ENCODE measurements at places on chromosomes 3 and 15.

DNA sequence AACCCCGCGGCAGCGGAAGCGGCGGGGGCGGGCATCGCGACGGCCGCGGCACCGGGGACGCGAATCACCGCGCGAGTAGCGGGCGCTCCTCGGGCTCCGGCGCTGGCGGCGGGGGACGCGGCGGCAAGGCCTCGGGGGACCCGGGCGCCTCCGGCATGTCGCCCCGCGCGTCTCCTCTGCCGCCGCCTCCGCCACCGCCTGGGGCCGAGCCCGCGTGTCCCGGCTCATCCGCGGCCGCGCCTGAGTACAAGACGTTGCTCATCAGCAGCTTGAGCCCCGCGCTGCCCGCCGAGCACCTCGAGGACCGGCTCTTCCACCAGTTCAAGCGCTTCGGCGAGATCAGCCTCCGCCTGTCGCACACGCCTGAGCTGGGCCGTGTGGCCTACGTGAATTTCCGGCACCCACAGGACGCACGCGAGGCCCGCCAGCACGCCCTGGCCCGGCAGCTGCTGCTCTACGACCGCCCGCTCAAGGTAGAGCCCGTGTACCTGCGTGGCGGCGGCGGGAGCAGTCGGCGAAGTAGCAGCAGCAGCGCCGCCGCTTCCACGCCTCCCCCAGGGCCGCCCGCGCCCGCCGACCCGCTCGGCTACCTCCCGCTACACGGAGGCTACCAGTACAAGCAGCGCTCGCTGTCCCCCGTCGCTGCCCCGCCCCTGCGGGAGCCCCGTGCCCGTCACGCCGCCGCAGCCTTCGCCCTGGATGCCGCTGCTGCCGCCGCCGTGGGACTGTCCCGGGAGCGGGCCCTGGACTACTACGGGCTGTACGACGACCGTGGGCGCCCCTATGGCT lies 675 bp downstream of the RBM15B start:
- DNase-seq: peak; percentile 20

DNA sequence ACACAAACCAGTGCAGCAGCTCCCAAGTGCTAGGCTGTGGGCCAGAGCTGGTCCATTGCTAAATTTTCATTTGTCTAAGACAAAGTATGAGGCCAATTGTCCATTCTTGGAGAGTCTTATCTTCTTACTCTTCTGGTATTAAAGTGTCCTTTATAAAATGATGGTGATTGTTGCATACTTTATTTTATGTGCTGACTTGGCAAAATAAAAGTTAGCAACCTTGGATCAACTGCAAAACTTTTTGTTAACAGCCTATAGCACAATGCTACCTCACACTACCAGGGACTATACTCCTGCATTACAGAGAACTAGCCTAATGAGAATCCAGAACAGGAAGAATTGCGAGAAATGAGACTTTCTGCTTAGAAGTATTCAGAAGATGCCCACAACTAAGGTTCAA lies 44.1 kb downstream of the CLDN18 start:
- no peak for DNase-seq

DNA sequence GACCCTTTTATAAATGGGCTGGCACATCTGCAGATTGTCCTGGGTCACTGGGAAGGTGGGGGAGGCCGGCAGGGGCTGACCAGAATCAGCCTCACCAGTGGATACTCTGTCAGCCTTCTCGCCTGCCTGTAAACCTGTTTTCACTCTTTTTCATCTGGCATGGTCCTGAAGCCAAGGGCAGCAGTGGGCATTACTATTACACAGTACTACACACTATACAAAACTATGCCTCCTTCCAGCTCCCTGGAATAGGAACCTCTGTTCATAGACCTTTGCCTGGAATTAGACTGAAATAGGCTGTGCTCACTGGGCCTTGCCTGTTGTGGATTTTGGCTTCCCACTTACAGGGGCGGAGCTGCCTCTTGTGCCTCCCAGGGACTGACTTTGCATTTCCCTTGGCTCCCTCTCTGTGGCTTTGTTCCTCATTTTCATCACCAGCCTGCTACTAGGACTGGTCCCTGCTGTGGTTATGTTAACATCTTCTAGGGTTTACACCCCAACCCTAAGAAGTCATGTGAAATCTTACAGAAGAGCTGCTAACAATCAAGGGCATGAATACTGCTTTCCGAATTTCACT lies 120.7 kb downstream of the FNDC3B start:
- peak; percentile 85 for DNase-seq

GRCh38 chr3:186807231-186807630 lies 949 bp upstream of the RFC4 start:
- no peak for DNase-seq

DNA sequence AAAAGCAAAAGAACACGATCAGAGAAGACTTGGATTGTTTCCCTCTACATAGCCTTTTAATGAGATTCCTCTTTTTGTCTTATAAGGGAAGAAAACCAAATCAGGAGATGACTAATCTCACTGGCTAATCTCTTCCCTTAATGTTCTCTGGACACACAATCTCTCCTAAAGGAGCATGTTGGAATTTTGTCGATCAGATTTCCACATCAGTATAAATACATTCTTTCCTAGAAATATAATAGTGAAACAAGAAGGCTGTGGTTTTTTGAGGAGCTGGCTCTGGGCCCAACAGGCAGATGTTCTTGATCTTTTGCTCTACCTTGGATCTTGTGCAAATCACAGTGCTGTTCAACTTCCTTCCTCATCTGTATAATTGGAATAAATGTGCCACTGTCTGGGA lies 94.0 kb downstream of the GTPBP8 start:
- peak; percentile 5 for DNase-seq

DNA sequence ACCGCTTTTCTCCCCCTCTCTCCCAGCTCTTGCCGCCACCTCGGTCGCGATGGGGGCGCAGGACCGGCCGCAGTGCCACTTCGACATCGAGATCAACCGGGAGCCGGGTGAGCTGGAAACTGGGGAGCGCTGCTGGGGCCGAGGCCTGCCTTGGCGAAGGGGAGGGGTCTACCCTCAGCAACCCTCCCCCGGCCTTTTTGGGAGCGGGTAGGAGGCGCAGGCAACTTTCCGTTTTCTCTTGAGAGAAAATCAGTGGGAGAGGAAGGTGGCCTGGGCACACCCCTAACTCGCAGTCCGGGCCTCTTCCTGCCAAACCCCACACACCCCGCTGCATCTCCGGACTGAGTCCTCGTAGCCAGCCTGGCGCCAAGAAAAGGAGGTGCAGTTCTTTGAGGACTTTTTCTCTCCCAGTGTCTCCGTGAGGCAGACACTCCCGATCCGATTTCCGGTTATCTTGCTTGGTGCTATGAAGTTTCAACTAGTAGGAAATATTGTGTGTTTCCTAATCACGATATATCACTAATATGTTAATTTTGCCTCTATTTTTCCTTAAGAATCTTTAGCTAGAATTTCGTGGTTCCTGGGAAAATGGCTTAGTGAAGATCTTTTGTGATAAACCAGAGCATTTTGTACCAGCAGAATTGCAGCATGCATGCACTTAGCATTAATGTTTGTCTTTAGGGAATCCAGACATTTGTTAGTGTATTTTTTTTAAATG lies 631 bp downstream of the NKTR start:
- peak; percentile 58 for DNase-seq

GRCh38 chr3:131786386-131786785 lies 248.4 kb downstream of the CPNE4 start:
- DNase-seq: no peak

GRCh38 chr15:72685301-72685924 lies 569 bp downstream of the HIGD2B start:
- no peak for DNase-seq

GRCh38 chr3:24945563-24945962 lies 450.9 kb upstream of the THRB start:
- no peak for DNase-seq

DNA sequence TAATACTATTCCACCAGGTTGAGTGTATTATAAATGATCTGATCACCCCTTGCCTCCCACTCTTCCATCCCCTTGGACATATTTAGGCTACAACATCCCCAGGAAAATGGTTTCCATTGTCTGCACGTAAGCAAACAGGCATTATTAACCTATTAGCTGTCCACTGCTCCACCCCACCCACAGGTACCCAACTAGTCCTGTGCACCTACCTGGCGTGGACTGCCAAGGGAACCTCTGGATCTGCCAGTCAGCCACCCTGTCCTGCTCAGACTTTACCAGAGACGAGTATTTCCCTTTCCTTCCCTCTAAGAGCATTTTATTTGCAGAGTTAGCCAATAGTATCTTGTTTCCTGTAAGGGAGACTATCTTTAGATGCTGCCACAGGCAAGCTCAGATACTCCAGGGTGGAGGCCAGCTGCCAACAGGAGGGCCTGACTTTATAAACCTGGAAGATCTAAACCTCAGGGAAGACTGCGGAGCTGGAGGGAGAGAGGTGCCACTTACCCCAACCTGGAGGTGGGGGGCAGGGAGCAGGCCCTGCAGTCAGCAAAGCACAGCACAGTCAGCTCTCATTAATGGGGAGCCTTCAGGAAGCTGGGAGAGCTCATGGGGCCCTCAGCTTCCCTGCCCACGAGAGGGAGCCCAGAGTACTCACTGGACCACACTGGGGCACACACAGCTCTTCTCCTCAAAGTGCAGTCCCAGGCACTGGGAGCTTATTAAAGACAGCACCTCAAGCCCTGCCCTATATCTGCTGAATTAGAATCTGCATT lies at the start of gene CX3CR1:
CX3CR1 (minus strand) TSS at position 292 of the 773 bp plus-strand sequence. CDS start 13,527 bp downstream, outside the sequence.
- no peak for DNase-seq

DNA sequence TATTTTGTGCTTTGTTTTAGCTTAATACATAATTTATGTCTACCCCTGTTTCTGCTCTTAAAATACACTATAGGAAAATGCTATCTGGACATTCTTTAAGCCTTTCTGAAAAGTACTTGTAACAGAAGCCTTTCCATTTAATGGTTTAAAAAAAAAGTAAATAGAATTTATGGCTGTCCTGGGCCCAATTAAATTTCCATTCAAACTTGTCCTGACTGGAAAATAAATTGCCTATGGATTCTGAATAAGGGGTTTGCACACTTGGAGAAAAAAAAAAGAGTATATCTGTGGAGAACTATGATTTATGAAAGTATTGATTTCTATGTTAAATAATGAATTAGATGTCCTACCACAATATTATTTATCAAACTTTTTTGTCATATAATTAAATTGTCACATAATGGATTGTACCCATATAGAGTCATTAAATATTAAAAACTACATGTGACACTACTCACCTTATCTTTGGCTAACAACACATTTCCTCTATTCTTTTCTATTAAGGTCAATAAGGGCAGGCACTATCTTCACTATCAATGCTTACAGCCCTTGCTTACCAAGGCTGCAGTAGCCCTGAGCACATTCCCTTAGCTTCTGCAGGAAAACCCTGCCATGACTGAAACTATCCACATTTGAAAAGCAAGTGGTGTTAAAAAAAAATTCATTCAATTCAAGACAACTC lies 396.1 kb upstream of the ROBO2 start:
- DNase-seq: no peak

DNA sequence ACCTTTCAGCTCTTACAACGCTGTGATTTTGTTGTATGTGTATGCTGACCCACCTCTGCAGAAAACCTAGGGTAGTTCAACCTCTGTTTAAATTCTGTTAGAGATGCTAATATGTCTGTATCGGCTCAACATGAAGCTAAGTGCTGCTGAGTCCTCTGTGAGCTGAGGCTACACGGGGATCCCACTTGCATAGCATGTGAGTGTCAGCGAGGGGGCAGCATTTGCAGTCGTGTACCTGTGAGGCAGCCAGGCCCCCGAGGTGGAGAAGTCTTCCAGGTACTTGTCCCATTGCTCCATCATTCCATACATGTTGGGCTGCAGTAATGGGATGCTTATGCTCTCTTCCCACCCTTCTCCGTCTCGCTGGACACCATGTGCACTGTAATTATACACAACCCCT lies 3.7 kb downstream of the MKRN2OS start:
- DNase-seq: no peak

- DNase-seq: no peak
Measured at GRCh38 chr3:182440101-182440500, 353.2 kb upstream of the ATP11B start.

GRCh38 chr3:117524890-117525289 lies 815.3 kb downstream of the TUSC7 start:
- no peak for DNase-seq

GRCh38 chr15:57943171-57943570 lies 122.3 kb downstream of the ALDH1A2 start:
- no peak for DNase-seq

DNA sequence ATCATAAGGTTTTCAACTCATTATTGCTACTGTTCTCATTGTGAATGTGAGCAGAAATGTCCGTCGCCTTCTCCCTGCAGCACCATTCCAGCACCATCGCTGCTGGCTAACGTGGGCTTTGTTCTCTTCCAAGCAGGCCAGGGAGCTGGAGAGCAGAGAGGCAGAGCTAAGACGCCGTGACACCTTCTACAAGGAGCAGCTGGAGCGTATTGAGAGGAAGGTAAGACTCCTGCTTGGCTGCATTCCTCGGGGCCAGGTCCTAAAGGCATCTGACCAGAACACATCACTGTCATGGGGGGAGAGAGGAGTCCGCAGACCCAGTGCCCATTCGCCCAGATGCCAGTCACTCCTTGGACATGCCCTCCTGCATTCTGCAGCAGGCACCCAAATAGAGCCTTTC lies 130.4 kb upstream of the PLXNA1 start:
- no peak for DNase-seq

GRCh38 chr3:183064475-183064874 lies 34.8 kb downstream of the MCCC1 start:
- DNase-seq: no peak

GRCh38 chr15:89123181-89123525 lies 34.9 kb downstream of the ABHD2 start:
- DNase-seq: no peak

DNA sequence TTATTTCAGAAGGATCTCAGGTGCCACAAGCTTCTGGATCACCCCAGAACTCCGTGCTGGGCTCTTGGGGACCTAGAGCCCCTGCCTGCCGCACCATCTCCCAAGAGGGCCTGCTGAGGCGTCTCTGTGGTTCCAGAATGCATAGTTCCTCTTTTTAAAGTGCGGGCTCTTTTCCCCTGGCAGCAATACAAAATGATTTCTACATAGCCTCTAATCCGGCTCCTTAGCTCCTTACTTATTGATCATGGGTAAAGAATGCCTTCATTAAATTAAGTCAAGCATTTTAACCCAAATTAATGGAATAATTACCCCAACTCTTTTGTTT lies 121.9 kb downstream of the ATP10A start:
- peak; percentile 36 for DNase-seq

DNA sequence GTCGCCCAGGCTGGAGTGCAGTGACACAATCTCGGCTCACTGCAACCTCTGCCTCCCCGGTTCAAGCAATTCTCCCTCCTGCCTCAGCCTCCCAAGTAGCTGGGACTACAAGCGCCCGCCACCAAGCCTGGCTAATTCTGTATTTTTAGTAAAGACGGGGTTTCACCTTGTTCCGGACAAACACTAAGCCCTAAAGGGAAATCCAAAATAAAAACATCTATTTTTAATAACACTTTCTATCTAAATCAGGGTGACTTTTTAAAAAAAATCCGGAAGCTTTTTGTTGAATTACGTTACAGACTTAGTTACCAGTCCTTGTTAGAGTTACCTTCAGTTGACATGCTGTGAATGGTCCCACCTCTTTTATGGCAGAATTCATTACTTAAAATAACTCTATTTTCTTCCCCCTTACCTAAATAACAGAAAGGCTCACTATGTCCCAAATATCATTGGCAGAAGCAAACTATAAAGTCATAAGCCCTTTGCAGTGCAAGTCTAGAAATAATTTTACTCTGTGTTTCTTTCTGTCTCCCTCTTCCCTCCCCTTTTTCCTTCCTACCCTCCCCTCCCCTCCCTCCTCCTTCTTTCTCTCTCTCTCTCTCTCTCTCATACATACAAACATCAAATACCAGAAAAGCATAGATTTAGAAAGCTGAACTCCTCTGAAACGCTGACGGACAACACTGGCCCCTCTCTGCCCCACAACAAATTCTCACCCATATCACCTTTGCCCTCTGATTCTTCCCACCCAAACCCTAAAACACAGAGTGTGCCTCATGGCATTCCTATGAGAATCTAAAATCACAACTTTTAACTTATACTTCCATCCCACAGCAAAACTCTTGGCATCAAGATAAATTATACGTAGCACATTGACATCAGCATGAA lies 18.3 kb downstream of the THBS1 start:
- no peak for DNase-seq
